ENCODE measurements at places on chromosomes 12 and 14. TPM values are rescaled to one million over a fixed set of nuclear protein-coding genes. Genes with fewer than 3 reads are reported as not detected.

GRCh38 chr14:79861111-79861510, 350.2 kb downstream of the DIO2 start:
- H3K4me3 ChIP-seq: no peak overlapping the region
- no peak for DNase-seq
- no peaks in the 10 kb centered on the region for H3K36me3 ChIP-seq

DNA sequence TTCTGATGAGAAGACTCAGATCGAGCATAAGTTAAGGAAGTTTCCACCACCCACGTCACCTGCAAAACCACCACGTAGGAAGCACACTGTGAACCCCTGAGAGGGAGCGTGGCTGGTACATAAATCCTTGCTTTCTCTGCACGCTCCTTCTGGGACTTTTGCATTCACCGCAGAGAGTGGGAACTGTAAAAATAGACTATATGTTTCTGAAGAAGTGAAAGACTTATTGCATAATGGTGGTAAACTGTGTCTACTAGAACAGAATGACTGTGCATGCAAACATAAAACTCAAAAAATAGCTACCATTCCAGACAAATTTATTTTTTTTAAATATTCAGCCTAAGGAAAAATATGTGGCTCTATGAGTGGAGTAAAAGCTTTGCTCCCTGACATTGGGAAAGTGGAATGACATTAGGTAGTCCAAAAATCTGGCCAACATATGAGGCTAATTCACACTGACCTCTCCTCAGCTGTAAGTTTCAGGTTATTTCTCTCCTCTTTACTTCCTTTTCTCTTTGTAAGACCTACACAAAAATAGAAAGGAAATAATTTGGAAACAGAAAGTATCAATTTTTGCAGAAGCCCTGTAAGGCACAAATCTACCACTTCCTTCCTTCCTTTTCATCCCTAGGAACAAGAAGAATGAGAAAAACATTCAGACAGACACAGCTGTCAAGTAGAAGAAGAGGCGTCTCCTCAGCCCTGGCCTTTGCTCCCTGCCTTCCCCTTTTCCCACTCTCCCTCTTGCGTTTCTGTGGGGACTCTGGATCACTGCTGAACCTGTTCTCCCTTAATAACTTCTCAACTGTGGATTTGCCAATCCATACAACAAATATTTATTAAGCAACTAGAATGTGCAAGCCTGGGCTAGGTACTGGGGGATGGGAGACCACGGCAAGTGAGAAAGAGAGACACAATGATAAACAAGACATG, 264.3 kb upstream of the FOXN3 start:
- H3K4me1 ChIP-seq: no peaks in the 10 kb centered on the region
- H3K36me3 ChIP-seq: no peaks in the 10 kb centered on the region
- H3K27ac ChIP-seq: no peak overlapping the region

DNA sequence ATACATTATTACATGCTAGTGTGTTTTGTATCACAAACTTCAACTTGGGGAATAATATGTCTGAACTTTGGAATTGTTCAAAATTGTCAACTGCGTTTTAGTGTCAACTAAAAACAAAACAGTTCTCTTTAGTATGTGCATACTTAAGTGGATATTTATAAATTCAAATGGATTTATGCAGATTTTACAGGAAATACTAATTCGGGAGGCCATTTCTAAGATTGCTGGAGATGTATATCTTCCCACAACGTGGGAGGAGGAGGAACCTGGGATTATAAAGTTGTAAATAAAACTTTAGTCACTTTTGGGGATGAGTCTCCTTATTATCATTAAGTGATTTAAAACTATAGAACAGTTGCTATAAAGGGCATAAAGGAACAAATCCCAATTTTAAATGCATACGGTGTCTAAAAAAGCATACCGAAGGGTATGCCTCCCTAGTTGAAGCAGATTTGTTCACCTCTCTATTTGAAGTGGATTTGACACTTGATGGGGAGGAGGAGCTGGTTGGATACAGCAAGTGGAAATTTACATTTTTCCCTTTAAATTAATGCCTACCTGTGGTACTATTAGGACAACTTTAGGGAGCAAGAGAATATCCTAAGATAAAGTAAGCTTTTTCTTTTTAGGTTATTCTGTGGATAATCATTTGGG, 2.7 kb downstream of the PDE3A start:
- no peaks in the 10 kb centered on the region for H3K36me3 ChIP-seq
- no peak for DNase-seq
- H3K4me3 ChIP-seq: no peak overlapping the region
- no peaks in the 10 kb centered on the region for H3K4me1 ChIP-seq

- no peak overlapping the region for H3K27ac ChIP-seq
- no peaks in the 10 kb centered on the region for H3K27me3 ChIP-seq
- no peak overlapping the region for H3K4me3 ChIP-seq
- no peaks in the 10 kb centered on the region for H3K36me3 ChIP-seq
Observed at GRCh38 chr12:106287364-106287763, 15.2 kb upstream of the TCP11L2 start.

DNA sequence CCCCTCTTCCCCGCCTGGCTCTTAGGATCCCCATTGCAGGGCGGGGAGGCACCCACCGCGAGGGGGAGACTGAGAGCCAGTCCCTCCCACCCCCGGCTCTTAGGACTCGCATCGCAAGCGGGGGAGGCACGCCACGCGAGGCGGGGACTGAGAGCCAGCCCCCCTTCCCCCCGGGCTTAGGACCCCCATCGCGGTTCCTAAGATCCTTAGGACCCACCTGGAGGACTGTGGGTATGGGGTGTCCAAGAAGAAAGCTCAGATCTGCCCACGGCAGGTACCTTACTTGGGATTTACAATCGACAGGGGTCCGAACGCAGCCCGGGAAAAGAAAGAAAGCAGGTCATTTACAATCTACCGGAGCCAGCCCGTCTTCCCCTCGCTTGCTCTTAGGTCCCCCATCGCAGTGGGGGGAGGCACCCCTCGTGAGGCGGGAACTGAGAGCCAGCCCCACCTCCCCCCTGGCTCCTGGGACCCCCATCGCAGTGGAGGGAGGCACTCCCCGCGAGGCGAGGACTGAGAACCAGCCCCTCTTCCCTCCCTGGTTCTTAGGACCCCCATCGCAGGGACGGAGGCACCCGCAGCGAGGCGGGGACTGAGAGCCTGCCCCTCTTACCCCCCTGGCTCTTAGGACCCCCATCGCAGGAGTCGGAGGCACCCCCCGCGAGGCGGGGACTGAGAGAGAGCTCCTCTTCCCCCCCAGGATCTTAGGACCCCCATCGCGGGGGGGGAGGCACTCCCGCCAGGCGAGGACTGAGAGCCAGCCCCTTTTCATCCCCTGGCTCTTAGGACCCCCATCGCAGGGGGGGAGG, 43.7 kb downstream of the DDX11 start:
- peak; percentile 86 for DNase-seq
- H3K27ac ChIP-seq: no peak overlapping the region
- H3K4me1 ChIP-seq: no peaks in the 10 kb centered on the region
- H3K27me3 ChIP-seq: peaks cover 42% of the 10 kb centered on the region
- H3K4me3 ChIP-seq: peak overlapping the region; percentile 74

DNA sequence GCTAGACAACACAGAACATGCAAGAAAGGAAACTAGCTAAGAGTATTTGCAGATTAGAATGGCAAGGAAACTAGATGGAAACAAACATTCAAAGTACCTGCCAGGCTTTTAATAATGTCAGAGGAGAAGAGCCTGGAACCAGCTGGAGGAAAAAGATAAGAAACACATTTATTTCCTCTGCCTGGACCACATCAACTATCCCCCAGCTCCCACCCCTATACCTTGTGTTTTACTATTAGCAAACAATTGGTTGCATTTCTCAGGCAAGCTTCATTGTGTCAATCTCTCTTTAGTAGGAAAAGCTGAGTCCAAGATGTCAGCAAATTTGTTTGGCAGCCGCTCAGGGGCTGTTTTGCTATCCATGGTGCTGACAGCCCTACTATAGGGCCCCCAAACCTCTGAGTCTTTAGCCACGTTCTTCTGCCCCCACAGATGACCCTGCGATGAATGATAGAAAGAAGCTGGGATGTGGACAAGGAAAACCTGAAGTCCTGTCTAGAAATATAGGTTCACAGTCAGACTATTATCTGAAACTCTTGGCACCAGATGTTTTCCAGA, 11.6 kb upstream of the SYNDIG1L start:
- H3K4me3 ChIP-seq: no peak overlapping the region
- no peaks in the 10 kb centered on the region for H3K36me3 ChIP-seq
- H3K4me1 ChIP-seq: peaks cover 33% of the 10 kb centered on the region

DNA sequence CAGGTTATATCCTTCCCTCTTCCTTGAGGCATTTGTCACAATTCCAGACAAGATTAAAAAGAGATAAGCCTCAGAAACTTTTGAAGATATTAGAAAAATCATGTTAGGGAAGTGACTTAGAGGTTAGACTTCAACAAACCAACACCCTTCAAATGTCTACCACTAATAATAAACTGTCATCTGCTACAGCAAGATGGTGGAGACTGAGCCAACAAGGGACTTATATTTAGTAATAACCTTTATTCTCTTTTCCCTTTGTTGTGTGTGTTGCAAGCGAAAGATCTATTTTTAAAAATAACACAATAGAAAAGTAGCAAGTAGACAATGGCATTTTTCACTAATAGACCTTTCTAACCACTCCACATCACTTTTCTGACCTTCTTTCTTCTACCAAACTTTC, 28.6 kb downstream of the PRICKLE1 start:
- peaks cover 3% of the 10 kb centered on the region for H3K4me1 ChIP-seq
- no peak for DNase-seq
- no peaks in the 10 kb centered on the region for H3K36me3 ChIP-seq

DNA sequence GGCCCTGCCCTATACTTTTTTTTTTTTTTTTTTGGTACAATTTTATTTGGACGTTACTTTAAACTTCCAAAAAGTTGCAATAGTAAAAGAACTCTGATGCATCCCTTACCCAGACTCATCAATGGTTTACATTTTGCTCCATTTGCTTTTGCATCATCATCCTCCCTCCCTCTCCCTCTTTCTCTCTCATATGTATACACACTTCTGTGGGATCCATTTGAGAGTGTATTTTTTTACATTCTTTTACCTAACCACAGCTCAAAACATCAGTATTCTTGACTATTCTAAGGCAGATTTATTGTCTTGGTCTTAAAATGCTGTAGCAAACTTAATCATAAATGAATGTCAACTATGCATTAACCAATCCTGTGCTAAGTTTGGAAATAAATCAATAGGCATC, 111.6 kb downstream of the PRICKLE1 start:
- peaks cover 10% of the 10 kb centered on the region for H3K27me3 ChIP-seq
- no peak overlapping the region for H3K27ac ChIP-seq
- no peaks in the 10 kb centered on the region for H3K36me3 ChIP-seq
- H3K4me1 ChIP-seq: peaks cover 25% of the 10 kb centered on the region
- H3K4me3 ChIP-seq: no peak overlapping the region
- no peak for DNase-seq

DNA sequence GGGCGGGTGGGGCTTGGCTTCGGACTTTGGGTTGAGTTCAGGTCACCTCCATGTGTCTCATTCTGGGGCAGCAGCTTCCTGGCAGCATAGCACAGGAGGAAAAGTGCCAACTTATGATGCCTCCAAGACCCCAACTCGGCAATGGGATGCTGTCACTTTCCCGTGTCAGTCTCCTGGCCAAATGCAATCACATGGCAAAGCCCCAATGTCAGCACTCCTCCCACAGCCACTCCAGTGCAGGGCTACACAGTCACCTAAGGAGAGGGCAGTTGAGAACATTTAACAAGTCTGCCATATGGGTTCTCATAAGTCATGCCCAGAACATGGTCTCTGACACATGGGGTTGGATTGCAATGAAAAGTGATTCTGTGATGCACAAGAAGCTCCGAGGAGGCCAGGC, 26.7 kb downstream of the ELK3 start:
- peaks cover 6% of the 10 kb centered on the region for H3K4me1 ChIP-seq
- no peak overlapping the region for H3K27ac ChIP-seq
- H3K36me3 ChIP-seq: no peaks in the 10 kb centered on the region
- H3K4me3 ChIP-seq: no peak overlapping the region
- H3K27me3 ChIP-seq: no peaks in the 10 kb centered on the region

DNA sequence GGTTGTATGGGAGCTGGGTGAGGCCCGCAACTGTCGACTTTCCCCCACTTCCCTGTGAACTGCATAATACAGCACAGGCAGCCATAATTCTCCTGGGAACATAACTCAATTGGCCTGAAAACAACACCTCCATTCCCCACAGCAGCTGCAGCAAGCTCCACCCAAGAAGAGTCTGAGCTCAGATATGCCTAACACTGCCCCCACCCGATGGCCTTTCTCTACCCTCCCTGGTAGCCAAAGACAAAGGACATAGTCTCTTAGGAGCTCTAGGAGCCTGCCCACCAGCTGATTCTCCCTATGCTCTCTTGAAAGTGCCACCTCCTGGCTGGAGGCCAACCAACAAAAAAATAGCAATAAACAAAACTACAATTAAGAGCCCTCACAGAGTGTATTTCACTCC, 542.7 kb upstream of the LMO3 start:
- H3K36me3 ChIP-seq: no peaks in the 10 kb centered on the region
- no peak overlapping the region for H3K27ac ChIP-seq
- no peaks in the 10 kb centered on the region for H3K4me1 ChIP-seq
- H3K27me3 ChIP-seq: no peaks in the 10 kb centered on the region
- no peak for DNase-seq
- H3K4me3 ChIP-seq: no peak overlapping the region

DNA sequence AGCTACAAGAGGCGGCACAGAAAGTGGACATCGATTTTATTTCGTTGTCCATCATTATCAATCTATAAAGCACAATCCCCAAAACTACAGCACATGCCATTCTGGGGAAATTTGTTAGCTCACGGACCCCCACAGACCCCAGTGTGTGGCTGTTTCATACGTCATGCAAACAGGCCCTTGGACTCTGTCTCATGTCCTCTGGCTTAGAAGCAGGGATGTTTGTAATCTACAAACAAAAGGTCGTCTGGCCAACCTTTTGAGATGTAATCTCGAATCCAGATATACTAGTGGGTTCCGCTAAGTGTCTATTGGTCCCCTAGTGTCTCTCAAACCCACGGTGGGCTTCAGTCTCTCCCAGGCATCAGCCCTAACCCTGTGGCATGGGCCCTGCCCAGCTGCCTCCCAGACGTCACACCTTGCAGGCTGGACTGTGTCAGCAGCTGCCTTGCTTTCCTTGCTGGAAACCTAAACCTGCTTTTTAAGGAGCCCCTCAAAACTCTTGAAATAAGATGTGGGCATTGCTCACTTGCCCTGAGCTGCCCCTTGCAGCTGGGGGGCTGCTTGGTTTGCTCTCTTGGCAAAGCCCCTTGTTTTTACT, 220.8 kb downstream of the ZFP36L1 start:
- no peak overlapping the region for H3K4me3 ChIP-seq
- H3K27ac ChIP-seq: no peak overlapping the region
- no peaks in the 10 kb centered on the region for H3K27me3 ChIP-seq

- H3K27ac ChIP-seq: peak overlapping the region; percentile 96
- H3K4me3 ChIP-seq: peak overlapping the region; percentile 22
- peaks cover 52% of the 10 kb centered on the region for H3K4me1 ChIP-seq
- DNase-seq: peak; percentile 51
- no peaks in the 10 kb centered on the region for H3K27me3 ChIP-seq
Observed at GRCh38 chr14:90641615-90642243, 174.5 kb downstream of the TTC7B start.

DNA sequence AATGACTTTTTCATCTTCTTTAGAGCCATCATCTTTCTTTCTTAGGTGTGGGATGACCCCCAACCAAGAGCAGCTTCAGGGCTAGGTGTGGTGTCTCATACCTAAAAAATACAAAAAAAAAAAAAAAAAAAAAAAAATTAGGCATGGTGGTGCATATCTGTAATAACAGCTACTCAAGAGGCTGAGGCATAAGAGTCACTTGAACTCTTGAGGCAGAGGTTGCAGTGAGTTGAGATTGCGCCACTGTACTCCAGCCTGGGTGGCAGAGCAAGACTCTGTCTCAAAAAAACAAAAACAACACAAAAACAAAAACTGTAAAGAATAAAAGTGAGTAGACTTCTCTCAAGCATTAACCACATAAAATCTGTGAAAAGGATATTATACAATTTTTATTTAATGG, 8.0 kb upstream of the ATF7IP start:
- H3K36me3 ChIP-seq: no peaks in the 10 kb centered on the region
- DNase-seq: no peak
- H3K4me3 ChIP-seq: no peak overlapping the region

Gene TAC3
- 13.8 TPM for total RNA-seq

Gene RTN1
- 18.6 TPM for total RNA-seq

Gene OR6C2
- total RNA-seq: not detected

Gene EMP1
- 0.43 TPM for total RNA-seq

Gene SERPINA3
- total RNA-seq: not detected
